CD4-positive, alpha-beta T cell treated with Interferon alpha-2 for 1 hour (primary cell): ENCODE measurements at places on chromosomes 2 and 18.
A peak's percentile ranks its signal among the peaks of the same experiment; 100 is the strongest.

DNA sequence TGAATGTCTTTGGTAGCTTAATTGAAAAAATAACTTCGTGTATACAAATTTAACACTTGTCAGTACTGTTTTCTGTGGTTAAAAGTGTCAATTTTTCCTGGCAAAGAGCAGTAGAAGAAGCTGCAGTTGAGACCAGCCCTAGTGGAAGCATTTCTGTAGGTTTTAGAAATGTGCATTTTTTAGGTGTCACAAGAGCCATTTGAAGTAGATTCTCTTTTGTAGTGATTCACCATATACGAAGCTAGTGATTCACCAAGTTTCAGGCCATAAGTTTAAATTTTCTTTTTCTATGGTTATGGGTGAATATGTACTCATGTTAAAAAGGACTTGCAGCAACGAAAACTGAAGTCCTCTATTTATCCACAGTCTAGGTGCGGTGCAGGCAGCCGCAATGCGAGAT is 4.2 kb downstream of the NABP1 start:
- DNase-seq: peak; percentile 27

GRCh38 chr2:133077269-133077822 is 407.3 kb upstream of the LYPD1 start:
- DNase-seq: no peak

- no peak for DNase-seq
Observed at GRCh38 chr2:25305775-25306174, 36.0 kb downstream of the DNMT3A start.

DNA sequence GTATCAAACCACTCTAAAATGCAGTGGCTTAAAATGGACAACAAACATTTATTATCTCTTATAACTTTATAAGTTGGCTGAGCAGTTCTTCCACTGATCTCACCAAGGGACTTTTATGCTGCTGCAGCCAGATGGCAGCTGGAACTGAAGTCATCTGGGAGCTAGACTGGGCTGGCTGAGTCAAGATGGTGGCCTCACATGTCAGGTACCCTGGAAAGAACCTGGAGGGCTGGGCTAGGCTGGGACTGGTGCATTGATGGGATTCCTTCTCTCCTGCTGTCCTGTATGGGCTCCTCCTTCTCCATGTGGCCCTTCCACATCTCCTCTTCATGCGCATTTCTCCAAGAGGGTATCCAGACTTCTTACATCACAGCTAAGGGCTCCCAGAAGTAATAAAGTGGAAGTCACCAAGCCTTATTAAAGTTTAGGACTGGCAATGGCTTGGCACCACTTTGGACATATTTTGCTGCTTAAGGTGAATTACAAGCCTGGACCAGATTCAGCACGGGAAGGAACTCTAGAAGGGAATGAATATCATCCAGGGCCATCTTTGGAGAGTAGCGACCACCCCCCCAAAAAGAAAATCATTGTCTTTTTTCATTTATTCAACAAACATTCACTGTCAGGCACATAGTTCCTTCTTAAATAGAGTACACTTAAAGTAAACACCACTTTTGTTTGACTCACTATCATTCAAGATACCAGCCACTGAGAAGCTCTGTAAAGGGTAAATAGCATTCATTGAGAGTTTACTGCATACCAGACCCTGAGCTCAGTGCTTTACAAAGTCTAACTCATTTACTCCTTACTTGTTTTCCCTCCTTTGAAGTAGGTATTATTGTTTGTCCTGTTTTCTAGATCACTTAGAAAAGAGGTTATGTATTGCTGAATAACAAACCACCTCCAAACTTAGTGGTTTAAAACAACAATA is 138.0 kb downstream of the ZFP36L2 start:
- no peak for DNase-seq

DNA sequence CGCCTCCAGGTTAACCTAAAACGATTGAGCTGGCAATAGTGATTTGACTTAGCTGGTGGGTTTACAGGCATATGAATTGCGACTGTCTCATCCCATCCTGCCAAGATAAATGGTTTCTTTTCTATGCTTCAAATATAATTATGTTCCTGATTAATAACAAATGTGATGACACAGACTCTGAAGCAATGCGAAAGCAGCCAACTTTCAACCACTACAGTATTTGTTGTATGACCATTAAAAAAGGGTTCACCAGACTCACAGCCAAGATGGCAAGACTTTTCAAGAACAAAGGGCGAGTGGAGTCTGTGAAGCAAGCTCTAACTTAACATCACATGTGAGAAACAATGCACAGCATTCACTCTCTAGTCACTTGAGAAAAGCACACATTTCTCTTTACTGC is 186.6 kb downstream of the PID1 start:
- no peak for DNase-seq

GRCh38 chr2:203535784-203536585 is 884 bp upstream of the RAPH1 start:
- no peak for DNase-seq

DNA sequence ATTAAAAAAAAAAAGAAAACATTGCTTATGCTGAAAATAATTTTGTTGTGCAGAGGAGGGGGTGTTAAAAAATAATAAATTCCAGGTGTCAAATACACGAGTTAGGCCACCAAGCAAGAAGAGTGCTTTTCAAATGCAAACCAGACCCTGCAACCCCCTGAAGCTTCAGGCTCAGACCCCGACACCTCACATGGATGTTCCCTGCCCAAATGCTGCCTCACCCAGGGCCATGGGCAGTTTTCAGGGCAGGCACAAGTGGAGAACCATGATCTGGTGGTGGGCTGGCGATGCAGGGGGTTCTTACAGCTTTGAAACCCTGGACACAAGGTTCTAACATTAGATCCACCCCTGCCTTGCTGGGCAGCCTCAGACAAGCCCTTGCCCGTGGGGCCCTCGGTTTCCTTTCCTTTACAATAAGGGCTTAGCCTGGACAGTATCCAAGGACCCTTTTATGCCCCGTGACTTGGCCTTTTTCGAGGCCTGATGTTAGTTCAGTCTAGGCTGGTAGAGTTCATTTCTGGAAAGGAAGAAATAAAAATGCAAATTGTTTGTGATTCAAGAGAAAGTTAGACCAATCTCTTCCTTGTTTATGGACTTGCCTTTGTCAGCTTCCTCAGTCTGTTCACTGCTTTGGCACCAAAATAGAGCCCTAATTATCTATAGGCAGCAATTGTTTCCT is 168.7 kb downstream of the DDX1 start:
- DNase-seq: no peak

DNA sequence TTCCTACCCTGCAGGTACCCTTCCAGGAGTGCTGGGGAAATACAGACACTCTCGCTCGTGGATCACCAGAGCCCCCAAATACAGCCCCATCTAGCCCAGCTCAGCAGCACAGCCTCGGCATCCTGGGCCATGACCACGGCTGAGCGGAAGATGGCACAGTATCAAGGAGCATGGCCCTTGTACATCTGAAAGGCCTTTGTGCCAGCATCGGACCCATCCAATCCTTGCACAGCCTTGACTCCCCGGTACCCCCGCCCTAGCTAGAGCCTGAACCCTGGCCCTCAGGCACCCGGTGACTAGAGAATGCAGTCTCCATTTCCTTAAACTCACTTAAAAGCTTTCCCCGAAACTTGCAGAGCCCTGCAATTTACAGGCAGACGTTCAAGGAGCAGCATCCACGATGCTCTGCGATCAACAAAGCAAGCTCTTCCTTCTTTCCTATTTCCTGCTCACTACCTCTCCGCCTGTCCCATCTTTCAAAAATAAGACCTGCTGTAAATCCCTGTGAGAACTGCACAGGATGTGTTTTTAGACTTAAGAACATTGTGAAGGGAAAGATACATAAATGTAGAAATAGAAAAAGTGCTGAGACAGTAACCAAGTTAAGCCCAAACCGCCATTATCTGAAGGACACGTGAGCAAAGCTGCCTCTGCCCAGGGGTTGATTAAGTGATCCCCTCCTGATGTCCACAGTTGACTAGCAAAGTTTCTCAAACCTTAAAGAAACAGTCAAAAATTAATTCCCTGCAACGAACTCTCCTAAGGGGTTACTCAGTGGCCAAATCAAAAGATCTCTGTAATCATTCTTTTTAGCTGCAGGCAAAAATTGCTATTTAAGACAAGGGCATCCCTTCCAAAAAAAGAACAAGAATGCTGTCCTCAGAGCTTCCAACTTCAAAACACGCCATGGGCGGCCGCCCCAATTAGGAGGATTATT is 48.5 kb downstream of the ZNF516 start:
- no peak for DNase-seq

- no peak for DNase-seq
Observed at GRCh38 chr2:176488431-176488830, 219.2 kb downstream of the MTX2 start.

DNA sequence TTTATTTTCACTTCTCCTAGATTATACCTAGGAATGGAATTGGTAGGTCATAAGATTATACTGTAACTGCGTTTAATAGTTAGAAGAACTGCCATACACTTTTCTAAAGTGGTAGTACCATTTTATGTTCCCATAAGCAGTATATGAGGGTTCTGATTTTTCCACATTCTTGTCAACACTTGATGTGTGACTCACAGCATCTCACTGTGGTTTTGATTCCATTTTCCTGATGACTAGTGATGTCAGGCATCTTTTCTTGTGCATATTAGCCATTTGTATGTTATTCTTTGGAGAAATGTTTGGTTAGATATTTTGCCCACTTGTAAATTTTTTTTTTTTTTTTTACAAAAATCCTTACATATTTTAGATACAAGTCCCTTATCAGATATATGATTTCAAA is 2.3 kb downstream of the DCAF17 start:
- DNase-seq: no peak

GRCh38 chr2:236440110-236440881 is 129.3 kb upstream of the ACKR3 start:
- no peak for DNase-seq

DNA sequence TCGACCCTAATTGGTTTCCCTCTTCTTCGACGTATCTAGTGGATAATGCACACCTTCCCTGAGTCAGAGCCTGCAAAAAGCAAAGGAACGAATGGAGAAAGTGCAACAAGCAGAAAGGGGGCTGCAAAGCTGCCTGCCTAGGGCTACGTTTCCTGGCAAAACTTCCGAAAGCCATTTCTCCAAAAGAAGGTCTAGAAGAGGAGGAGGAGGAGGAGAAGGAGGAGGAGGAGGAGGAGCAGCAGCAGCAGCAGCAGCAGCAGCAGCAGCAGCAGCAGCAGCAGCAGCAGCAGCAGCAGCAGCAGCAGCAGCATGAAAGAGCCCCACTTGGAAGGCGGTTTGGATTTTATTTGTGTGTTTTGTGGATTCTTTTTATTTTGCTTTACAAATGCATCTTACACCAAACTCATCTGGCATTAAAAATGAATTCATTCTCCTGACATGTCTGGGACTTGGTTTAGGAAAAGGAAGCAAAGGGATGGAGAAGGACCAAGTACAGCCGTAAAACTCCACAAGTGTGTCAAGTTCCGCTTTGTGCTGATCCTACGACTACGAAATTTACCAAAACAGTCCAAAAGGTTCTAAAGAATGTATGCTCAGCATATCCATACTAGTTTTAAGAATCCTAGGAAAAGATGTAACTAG is 2.0 kb downstream of the TCF4 start:
- no peak for DNase-seq

- DNase-seq: no peak
Observed at GRCh38 chr2:173215316-173215715, 139.4 kb upstream of the CDCA7 start.

GRCh38 chr2:98522854-98523253 is 78.2 kb downstream of the INPP4A start:
- no peak for DNase-seq

DNA sequence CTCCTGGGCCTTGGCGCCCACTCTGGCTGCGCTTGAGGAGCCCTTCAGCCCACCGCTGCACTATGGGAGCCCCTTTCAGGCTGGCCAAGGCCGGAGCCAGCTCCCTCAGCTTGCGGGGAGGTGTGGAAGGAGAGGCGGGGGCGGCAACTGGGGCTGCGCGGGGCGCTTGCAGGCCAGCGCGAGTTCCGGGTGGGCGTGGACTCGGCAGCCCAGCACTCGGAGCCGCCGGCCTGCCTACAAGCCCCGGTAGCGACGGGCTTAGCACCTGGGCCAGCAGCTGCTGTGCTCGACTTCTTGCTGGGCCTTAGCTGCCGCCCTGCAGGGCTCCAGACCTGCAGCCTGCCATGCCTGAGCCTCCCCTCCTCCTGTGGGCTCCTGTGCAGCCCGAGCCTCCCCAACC is 141.5 kb upstream of the SLC39A10 start:
- DNase-seq: no peak

DNA sequence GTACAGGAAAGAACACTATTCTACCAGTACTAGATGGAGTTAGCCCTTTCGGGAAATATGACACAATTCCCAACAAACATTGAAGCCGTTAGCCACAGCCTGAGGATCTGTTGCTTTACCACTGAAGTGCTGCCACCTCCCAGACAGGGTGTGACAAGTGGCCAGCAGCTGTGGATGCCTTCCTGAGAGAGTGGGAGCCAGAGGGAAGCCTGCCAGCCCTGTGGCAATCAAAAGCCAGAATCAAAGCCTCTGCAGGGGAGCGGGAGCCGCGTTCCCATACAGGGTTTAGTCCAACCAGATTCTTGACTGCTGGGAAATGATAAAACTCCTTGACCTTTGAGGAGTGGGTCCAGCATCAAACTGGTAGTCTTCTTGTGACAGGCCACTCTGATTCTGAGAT is 38.0 kb downstream of the SLC4A1AP start:
- DNase-seq: no peak

DNA sequence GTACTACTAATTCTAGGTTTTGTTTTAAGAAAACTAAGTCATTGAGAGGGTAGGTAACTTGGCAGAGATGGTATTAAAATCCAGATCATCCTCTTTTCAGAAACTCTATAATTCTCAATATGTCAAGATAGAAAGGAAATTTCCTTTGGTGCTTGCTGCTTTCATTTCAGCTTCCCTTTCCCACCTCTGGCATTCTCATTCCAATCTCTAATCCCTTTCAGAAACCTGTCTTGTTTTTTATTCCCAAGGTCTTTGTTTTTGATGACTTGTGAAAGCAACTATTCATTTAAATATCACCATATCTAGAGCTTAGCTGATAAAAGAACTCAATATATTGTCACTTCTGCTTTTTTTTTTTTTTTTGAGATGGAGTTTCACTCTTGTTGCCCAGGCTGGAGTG is 242.8 kb upstream of the LRRTM1 start:
- DNase-seq: no peak

- no peak for DNase-seq
Observed at GRCh38 chr2:127061375-127062273, 45.3 kb downstream of the BIN1 start.

DNA sequence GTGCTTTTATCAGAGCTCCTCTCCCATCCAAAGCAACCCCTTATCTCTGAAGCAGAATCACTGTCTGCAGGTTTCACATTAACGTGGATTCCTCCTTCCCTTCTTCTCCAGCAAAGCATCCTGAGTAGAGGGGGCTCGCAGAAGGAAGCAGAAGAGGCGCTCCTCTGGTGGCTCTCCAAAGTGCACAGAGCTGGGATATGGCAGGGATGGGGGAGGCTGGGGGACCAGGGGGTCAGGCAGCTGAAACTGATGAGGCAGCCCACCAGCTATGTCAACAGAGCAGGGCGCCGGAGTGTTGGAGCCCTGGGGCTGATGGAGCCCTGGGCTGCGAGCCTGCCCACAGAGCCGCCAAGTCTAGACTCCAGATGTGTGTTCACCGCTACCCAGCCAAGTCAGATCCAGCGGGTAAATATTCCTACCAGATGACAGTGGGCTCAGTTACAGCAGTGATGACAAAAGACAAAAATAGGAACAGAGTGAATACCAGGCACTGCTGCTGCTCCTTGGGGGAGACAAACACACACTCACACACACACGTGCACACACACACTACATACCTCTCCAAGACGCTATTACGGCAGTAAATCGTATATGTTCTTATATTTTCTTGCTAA is 678.3 kb upstream of the ID2 start:
- DNase-seq: no peak
